ENCODE measurements at places on chromosomes 1 and 21.
A peak's percentile ranks its signal among the peaks of the same experiment; 100 is the strongest.

DNA sequence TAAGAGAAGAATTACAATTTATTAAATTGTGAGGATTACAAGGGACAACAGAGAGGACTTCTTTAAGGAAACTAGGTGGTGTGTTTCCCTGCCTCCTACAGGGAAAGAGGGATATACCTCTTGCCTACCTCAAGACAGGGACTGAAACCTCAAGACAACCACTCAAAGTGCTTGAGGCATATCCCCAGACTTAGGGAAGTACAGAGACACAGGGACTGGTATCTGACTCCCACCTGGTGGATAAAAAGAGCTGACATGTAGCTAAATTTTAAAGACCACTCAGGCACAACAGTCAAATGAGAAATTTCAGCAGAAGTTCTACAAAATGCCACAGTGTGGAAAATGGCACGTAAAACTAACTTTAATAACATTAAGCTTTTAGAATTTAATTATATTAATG lies 21.3 kb downstream of the DENND2C start:
- DNase-seq, result no peak

GRCh38 chr1:110945626-110946025 lies 18.1 kb downstream of the LRIF1 start:
- no peak for DNase-seq

DNA sequence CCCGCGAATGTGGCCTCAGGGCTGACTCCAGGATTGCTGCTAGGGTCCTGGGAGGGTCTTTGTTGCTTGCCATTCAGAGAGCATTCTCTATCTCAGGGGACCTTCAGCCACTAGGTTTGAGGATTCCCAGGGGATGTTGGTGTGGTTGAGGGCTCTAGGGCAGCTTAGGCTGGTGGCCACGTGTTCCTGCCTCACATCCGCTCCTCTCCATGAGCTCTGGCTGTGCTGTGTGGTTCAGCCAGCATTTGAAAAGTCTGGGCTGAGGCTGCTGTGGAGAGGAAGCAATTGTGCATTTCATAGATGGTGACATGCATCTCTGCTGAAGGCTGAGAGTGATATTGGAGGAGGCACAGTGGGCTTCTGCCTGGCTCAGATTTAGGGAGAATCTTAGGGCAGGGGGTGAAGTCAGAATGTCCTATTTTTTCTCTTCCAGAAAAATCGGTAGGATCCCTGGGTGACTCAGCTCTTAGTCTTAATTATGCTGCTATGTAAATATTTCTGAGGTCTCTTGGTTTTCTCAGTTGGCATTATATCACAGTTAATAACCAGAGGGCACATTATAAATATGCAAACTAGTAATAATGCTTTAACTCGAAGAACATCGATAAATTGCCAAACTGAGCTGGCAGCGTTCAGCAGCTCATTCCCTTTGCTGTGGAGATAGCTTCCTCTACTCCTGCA lies 182.3 kb downstream of the CAMTA1 start:
- no peak for DNase-seq

GRCh38 chr1:186213225-186213607 lies 161.8 kb downstream of the TPR start:
- DNase-seq, result no peak

GRCh38 chr1:156129687-156130577 lies 15.4 kb downstream of the LMNA start:
- DNase-seq, result peak; percentile 49

DNA sequence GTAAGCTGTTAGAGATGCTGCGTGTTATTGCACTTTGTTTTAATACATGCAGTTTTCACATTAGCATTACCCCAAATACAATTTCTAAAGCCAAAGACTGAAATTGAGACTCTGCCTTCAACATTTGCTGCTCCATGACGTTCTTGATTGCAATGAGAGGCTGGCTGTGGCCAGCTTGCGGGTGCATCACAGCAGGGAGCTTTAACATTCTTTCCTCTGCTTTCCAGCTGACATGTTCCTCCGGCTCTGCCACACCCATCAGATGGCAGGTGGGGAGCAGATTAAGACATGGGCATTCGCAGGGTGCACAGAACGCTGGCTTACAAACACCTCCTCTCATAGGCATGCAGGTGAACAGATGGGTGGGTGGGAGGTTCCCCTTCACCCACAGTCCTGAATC lies 314.1 kb downstream of the DISC1 start:
- no peak for DNase-seq

DNA sequence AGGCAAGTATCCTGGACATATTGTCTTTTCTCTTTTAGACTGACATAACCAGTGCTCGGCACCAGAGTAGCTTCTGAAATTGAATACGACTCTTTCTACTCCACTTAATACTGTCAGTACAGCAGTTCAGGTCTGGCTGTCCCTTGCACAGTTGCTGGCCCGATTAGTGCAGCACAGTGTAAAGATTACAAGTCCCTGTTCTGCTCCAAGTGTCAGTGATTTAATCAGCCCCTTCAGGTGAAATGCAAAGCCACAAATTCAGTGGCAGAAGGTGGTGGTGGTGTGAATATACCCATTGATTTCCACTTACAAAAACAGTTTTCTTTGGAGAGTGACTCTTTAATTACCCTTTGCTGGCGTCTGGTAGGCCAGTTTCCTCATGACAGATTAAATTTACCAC lies 545.4 kb downstream of the ADGRL2 start:
- DNase-seq, result no peak

DNA sequence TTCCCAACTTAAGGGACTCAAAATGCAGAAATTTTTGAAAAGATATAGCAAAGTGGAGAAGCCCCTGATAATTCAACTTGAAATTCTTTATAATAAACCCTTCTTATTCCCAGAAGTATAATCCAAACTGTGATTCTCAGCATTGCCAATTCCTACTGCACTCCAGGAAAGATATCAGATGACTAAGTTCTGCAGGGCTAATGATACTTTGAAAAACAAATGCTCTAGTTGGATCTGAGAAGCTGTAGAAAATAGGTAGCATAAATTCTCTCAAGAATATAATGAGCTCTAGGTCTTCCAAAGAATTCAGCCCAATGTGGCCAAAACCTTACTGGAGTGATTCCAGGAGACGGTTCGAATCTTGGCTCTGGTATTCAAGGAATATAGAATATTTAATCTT lies 294.0 kb upstream of the PTBP2 start:
- no peak for DNase-seq

DNA sequence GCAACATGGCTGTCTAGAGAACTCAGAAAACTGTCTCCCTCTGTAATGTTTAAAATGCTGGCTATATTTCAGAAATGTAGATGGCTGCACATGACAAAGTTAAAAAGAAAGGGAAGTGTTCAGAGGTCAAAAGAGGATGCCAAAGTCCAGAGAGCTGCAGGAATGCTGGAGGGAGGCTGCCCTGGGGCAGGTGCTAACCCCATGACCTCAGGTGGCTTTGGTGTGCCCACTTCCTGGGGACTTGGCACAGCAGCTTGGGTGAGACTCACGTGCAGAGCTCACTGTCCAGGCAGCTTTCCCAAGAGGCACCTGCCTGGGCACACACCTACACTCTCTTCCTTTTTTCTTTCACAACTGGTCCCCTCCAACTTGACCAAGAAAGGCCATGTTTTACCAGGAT lies 256.4 kb downstream of the KCNJ6 start:
- DNase-seq, result no peak

GRCh38 chr1:201320168-201320788 lies 37.0 kb downstream of the PKP1 start:
- no peak for DNase-seq

DNA sequence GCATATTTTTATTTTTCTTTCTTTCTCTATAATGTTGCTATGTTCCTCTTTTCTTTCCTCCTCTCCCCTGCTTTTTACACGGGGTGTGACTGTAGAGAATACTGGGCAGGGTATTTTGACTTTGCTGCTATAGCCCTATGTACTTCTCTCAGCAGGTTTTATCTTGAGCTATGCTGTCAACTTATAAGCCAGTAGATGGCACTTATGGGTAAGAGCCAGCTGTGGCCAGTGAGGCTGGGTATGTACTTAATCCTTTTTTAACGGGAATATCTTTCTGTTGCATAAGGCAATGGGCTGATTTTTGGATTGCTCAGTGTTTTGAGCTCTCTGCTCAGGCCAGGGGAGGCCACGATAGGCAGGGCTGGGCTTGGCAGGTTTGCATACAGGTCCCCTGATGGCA lies 99.0 kb downstream of the KCNK2 start:
- no peak for DNase-seq

- no peak for DNase-seq
Observed at GRCh38 chr1:23546897-23547584, 12.3 kb downstream of the ID3 start.

GRCh38 chr1:88134983-88135921 lies 548.8 kb upstream of the PKN2 start:
- no peak for DNase-seq

GRCh38 chr1:32724678-32725614 lies 22.4 kb upstream of the SYNC start:
- peak; percentile 67 for DNase-seq

DNA sequence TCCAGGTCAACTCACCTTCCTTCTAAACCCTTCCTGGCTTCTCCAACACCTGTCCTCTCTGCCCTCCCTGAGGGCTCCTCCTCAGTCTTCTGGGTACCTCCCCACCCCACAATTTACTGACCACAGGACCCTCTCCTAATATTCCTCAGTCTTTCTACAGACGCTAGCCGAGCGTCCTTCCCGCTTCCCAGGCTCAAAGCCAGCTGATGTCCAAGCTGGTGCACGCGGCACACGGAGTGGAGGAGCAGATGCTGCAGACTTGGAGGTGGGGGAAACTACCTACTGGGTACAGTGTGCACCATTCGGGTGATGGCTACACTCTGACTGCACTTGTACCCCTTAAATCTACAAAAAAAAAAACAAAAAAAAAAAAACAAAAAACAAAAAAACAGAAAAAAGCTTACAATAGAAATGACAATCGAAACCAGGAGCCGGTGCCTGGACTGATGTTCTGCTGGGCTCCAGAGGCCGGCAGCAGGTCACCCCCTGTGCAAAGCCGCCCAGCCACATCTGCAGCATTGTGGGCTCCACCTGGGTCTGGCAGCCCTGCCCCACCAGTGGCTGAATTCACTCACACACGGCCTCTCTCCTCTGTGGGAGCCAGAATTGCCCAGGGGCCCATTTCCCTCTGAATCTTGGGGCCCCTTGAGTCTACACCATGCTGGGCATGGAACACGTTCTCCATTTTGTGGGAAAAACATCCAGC lies 7.0 kb downstream of the TRIM11 start:
- no peak for DNase-seq

Data from GOT3 (cell line).